ENCODE measurements at places on chromosomes 6 and 20.

DNA sequence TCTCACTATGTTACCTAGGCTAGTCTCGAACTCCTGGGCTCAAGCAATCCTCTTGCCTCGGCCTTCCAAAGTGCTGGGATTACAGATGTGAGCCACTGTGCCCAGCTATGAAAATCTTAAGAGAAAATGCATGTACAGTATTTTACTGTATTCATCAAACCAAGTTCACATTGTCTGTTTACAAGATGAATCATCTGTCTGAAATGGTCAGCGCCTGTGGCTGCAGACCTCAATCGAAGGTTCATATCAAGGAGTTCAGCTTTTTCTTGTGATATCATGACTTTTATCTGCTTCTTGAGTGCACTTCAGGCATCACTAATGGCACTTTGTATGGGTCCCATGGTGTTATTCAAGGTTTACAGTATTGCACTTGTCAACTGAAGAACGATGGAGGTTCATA lies 155.1 kb downstream of the SLC16A10 start:
- no peak for DNase-seq

DNA sequence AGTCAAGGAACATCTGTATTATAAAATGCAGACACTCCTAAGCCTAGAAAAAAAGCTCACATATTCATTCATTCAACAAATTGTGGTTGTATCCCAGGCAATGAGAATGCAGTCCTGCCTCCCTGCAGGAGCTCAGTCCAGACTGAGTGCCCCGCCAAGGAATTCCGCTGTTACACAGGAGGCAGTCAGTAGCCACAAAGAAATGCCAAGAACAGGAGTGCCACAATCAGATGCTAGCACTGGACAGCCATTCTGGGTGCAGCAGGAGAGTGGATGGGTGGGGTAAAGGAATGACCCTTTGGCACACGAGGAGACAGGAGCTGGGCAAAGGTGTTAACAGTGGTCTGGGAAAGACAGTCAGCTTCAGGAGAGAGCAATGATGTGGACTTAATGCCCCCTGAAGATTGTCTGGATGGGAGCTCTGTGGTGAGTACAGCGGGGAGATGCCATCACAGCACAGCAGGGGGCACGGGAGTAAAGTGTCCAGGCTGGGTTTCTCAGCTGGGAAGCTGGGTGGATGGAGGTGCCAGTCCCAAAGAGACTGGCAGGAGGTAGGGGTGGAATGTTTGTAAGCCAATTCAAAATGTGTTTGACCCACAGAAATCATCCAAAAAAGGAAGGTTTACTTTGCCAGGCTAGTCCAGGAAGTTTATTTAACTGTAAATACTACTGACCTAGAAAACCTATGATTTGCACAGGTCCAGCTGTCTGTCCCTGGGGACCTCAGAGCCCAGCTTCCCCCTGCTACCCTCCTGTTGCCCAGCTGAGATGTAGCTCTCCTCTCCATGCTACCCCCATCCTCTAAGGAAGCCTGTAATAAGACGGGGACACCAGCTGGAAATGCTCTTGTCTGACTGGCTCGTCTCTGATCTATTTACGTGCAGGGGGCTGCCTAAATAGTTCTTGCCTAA lies 84.1 kb downstream of the SLC23A2 start:
- no peak for DNase-seq

GRCh38 chr6:70375166-70375565 lies 38.1 kb upstream of the FAM135A start:
- no peak for DNase-seq

DNA sequence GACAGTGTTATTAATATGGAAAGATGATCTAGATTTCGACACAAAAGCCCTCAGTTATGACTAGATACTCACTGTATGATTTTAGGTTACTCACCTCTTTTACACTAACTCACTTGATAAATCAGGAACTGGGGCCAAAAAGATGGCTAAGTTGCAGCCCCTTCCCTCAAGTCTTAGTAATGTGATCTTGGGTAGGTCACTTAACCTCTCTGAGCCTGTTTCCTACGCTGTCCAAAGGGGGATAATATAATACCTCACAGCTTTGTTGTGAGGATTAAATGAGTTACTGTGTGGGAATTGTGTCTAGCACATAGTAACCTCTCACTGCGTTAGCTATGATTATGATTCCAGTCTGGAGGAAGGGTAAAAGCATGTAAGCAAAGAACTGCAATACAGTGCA lies 1.3 kb downstream of the TTI1 start:
- no peak for DNase-seq

- no peak for DNase-seq
Observed at GRCh38 chr6:751765-752164, 58.8 kb upstream of the EXOC2 start.

DNA sequence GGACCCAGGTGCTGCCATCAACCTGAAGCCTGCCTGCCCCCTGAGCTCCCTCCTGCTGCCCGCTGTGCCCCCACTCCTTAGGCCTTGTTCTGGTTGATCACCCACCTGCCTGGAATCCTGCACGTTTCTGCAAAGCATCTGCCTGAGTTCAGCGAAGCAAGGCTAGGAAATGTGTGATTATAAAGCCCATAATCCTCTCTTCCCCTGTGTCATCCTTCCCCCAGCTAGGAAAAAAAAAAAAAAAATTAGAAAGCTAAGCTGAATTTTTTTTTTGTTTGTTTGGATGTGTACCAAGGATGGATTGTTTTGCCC lies 93.2 kb downstream of the FOXA2 start:
- no peak for DNase-seq

- peak; percentile 7 for DNase-seq
Observed at GRCh38 chr20:22974354-22974753, 60.8 kb upstream of the SSTR4 start.

DNA sequence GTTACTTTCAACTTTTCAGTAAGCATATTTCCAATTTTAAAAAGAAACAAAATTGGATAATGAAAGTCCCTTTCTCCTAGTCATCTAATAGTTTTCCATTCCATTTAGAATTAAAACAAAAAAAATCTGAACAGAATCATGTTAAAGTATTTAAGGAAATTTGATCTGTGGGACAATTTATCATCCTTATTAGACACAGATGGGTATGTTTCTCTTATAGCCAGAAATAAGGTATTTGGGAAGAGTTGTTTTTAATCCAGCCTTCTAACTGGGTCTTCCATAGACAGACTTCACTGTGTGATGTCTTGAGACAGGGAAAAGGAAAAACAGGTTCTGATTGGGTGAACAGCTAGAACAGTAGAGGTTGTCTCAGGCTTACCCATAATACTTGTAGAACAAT lies 39.5 kb upstream of the STXBP5 start:
- no peak for DNase-seq

GRCh38 chr6:111274593-111275217 lies 187.4 kb downstream of the SLC16A10 start:
- DNase-seq, result no peak

DNA sequence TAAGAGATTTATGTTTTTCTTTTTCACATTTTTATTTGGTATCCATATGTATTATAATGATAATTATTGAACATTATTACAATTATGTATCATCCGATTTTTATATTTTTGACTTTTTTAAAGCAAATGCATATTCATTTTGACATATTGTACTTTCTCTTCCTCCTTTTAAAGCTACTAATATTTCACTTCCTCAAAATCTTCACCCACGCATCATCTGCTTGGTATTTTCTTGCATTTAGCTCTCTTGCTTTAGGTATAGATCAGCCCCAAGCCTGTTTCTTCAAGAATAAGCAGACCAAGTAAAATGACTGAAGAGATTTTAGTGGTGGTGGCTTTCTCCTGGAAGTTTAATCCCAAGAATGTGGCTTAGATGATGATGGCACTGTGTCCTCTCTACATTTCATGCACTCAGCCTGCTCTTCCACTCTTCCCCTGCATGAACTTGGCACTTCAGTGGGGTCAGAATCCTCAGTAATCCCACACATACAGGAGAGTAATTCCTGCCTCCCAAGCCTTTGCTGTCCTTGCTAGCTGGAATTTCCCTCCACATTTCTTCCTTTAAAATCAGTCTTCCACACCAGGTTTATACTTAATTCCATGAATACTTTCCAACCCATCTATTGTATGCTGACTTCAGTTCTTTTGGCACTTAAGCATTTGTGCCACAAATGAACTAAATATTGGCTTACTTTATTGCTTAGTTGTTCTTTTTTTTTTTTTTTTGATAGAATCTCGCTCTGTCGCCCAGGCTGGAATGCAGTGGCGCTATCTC lies 8.2 kb downstream of the NCOA7 start:
- peak; percentile 69 for DNase-seq

GRCh38 chr6:53926505-53926904 lies 131.7 kb downstream of the LRRC1 start:
- DNase-seq, result no peak

- DNase-seq, result no peak
Observed at GRCh38 chr20:21315138-21315537, 12.0 kb downstream of the XRN2 start.

GRCh38 chr6:82144007-82144851 lies 103.3 kb downstream of the IBTK start:
- DNase-seq, result no peak

DNA sequence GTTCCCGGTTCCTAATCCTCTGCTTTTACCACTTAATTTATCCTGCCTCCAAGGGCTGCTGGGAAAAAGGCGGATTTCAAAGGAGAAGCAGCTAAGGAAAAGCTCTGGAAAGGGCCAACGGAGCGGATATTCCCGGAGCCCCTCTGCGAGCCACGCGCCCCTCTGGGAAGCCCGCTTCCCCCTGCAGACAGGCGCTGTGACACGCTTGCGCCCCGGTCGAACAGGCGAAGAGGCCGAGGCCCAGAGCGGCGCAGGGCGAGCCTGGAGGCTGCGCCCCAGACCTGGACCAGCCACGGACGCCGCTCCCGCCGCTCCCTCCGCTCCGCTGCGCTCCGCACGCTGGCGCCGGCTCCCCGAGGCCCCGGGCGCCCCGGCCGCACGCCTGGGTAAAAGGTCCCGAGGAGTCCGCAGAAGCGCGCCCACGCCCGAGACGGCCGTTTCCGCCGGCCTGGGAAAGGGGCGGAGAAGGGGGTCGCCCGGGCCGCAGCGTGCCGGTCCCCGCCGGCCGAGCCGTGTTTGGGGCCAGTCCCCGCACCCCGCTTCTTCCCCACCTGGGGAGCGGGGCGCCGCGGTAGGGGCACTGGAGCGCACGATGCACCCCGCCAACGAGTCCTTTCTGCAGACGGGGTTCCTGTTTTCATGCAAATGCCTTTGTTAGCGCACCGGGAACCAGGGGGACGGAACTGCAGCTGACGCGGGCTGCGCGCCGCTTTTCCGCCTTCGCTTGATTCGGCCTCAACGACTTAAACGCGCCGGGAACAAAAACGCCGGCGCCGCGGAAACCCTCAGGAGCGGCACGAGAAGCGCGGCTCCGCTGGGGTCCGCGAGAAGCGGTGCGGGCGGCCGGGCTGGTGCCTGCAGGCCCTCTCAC lies 91.9 kb upstream of the SIRPA start:
- peak; percentile 67 for DNase-seq

GRCh38 chr6:51161752-51162151 lies 343.1 kb downstream of the TFAP2B start:
- no peak for DNase-seq

DNA sequence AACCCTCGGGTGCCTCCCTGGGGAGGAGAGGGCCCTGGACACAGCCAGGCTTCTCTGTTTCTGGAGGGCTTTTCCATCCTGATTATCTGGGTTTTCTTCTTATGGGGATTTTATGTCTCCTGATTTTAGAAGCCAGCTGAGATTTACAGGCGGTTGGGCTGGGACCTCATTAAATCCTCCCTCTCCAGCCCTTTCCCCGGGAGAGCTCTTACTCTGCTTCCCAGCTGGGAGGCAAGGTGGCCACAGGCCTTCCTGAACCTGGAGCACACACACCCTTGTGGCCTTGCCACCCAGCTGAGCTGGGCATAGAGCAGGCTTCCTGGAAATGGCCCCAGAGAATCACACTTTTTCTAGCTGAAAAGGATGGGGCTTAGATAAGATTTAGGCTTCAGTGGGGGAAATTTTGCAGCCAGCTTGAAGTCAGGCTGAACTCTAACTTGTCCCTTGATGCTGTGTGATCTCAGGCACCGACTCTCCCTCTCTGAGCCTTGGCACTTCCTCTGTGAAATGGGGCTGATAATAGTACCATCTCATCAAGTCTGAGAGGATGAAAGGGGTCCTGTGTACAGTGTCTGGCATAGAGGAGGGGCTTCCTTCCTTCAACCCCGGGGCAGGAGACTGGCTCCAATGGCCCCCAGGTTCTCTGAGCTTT lies 16.6 kb downstream of the VSTM2L start:
- no peak for DNase-seq

GRCh38 chr6:146948790-146949342 lies 255.4 kb upstream of the STXBP5 start:
- no peak for DNase-seq

DNA sequence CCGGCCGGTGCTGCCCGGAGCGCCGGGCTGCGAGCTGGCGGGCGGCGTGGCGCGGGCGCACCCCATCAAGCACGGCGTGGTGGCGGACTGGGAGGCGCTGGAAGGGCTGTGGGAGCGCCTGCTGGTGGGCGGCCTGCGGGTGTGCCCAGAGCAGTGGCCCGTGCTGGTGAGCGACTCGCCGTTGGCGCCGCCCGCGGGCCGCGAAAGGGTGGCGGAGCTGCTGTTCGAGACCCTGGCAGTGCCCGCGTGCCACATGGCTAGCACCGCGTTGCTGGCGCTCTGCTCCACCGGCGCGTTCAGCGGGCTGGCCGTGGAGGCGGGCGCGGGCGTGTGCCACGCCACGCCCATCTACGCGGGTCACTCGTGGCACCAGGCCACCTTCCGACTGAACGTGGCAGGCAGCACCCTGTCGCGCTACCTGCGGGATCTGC lies 517 bp downstream of the ACTL10 start:
- no peak for DNase-seq

Data from bone marrow (tissue), 2 donors.